ENCODE measurements at places on chromosomes 7 and 10. TPM values are rescaled to one million over a fixed set of nuclear protein-coding genes. Genes with fewer than 3 reads are reported as not detected.

Gene GDF2
- total RNA-seq, result not detected

Gene HOXA1
- total RNA-seq, result 0.32 TPM

Gene C10orf53
- not detected for total RNA-seq

Gene SLC26A3
- not detected for total RNA-seq

Gene LRRTM3
- not detected for total RNA-seq

Gene IL6
- 19.6 TPM for total RNA-seq

Gene COL17A1
- total RNA-seq, result not detected

DNA sequence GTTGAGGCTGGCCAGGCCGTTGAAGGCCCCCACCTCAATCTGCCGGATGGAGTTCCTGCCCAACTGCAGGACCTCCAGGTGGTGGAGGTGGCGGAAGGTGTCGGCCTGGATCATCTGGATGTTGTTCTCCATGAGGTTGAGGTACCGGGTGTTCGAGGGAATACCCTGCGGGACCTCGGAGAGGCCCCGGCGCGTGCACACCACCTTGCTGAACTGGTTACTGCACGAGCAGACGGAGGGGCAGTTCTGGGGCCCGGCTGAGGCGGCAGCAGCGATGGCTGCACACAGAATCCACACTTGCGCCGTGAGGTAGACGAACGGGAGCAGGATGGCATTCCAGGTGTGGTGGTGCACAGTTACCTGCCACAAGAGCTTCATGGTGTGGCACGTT, 979 bp downstream of the LRRC4 start:
- no peak for DNase-seq

- no peak for DNase-seq
Measured at GRCh38 chr7:20194343-20194995, 22.7 kb downstream of the MACC1 start.

DNA sequence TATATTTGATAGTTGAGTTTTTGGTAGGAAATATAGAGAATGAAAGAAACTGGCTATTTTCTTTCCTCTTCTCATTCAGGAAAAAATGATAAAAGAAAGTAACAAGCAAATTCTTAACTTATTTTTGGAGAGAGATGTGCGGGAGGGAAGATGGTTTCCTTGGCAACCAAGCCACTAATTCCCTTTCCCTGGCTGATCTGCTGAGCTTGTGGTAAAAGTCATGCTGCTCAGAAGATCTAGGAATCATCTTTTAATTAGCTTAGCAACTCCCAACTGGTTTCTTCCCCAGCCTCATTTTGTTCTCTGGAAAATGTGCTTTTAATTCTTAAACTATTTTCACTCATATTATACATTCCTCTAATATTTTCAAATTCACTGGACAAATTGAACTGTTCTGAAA, 11.8 kb downstream of the UROS start:
- DNase-seq, result no peak

DNA sequence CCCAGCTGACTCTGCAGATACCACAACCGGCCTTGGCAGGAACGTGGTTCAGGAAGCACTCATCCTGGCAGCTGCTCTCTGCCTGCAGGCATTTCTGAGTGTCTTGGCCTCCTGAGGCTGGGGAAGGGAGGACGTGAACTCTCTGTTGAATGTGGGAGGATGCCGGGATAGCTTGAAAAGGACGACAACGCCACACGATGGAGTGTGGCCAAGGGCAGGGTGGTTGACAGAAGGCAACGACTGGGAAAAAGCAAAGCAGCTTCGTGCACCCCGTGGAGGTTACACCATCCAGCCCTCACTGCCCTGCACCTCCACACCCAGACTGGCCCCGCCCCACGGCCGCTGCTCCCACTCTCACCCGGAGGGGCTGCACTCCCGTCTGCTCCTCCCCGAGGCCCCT, 466.1 kb upstream of the FOXK1 start:
- DNase-seq, result no peak

DNA sequence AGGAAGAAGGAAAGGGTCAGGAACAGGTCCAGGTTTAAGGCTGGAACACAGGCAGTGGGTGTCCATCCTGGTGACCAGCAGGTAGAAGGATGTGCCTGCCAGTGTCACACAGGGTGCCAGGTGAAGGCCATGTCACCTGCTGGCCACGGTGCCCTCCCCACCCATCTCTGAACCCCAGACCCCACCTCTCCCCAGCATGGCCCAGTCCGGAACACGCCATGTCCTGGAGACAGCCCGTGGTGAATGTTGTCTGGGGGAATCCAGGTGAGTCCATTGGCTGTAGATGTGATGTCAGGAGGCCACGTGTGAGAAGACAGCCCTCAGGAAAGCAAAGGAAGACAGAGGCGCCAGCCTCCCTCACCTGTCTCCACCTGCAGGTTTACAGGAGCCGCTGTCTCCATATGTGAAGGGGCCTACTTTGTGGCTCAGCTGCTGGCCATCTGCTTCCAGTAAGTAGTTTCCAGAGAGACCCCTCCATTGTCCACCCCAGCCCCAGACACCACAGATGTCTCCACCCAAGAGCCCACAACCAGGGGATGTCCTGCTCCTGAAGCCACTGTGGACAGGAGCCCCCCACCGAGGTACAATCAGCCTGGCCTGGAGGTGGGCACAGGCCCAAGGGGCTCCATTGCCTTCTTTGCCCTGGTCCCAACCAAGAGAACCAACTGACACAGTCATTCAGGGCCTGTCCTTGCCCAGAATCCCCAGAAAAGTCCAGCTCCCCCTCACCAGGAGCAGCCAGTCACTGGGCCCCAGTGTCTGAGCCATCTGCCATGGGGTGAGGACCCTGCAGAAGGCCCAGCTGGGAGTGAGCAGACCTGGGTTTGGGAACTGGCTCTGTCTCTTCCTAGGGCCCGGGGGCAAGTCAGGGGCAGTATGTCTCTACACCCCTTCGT, 20.7 kb downstream of the TMEM72 start:
- no peak for DNase-seq

- DNase-seq, result peak; percentile 73
Measured at GRCh38 chr10:27360581-27361172, 120.1 kb upstream of the ACBD5 start.

DNA sequence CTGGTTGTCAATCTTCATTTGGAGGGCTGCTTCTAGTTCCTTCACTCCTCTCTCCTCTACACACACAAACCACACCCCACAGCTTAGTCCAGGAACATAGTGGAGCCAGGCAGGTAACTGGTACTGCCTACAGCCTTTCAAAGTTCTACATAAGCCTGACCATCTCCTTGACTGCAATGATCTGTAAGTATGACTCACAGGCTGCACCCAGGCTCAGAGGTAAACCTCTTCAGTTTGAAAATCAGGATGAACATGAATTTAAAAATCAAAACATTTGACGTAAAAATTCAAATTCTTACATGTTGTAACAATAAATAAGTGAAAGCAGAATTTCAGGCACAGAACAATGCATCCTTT, 68.7 kb upstream of the C10orf120 start:
- no peak for DNase-seq

DNA sequence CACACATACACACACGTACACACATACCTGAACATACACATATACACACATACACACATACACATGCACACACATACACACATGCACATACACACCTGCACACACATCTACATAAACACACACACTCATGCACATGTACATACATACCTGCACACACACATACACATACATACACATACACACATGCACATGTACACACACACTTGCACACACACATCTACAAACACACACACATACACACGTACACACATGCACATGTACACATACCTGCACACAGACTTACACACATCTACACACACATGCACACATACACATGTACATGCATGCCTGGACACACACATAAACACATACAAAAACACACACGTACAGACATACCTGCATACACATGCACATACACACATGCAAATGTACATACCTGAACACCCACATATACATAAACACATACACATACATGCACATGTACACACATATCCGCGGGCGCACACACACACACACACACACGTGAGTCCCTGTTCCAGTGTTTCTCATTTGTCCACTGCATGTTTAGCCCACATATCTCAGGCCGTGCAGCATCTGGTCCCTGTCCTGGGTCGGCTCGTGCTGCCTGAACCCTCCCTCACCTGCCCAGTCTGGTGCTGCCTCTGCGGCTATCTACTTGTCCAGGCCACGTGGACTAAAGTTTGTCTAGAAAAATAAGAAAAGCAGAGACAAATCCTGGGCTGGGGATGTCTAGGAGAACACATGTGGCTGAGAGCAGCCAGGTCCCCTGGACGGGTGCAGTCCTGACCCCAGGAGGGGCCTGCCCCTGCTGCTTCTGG, 238.7 kb downstream of the TCERG1L start:
- DNase-seq, result no peak

GRCh38 chr7:77403957-77404356, 12.2 kb downstream of the GSAP start:
- DNase-seq, result no peak

DNA sequence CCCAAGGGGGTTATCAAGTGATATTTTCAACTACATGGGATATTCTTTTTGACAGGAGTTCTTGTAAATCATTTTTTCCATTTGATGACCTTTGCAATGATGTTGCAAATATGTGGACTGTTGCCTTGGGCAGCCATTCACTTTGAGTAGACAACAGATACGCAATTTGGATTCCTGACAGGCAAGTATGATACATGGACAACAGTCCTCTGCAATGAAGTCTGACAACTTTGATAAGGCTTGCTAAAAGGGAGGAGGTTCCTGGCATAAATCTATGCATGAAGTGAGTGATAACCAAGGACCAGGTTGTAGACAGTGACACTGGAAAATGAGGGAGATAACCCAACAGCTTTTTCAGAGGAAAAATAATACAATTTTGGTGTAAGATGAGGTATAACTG, 17.7 kb downstream of the LRRD1 start:
- no peak for DNase-seq

DNA sequence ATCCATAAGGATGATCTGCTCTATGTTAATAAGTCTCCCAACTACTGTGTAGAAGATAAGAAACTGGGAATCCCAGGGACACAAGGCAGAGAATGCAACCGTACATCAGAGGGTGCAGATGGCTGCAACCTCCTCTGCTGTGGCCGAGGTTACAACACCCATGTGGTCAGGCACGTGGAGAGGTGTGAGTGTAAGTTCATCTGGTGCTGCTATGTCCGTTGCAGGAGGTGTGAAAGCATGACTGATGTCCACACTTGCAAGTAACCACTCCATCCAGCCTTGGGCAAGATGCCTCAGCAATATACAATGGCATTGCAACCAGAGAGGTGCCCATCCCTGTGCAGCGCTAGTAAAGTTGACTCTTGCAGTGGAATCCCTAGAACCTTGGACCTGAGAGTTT, 10.3 kb downstream of the WNT16 start:
- no peak for DNase-seq

DNA sequence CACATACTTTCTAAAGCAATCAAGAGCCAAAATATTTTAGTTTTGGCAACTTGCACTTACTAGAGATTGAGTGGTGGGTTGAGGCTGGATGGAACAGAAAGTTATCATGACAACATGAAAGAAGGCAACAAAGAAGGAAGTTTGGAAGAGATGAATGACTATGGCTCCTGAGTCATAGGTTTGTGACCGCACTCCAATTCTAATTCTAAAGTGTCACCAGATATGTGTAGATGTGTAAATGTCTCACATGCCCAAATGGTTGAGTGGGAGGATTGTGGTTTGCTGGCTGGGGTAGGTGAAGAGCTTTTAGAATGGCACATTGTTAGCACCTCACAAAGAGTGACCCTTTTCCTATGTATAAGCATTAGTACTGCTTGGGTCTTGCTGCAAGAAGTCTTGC, 20.2 kb downstream of the TAS2R16 start:
- DNase-seq, result no peak

DNA sequence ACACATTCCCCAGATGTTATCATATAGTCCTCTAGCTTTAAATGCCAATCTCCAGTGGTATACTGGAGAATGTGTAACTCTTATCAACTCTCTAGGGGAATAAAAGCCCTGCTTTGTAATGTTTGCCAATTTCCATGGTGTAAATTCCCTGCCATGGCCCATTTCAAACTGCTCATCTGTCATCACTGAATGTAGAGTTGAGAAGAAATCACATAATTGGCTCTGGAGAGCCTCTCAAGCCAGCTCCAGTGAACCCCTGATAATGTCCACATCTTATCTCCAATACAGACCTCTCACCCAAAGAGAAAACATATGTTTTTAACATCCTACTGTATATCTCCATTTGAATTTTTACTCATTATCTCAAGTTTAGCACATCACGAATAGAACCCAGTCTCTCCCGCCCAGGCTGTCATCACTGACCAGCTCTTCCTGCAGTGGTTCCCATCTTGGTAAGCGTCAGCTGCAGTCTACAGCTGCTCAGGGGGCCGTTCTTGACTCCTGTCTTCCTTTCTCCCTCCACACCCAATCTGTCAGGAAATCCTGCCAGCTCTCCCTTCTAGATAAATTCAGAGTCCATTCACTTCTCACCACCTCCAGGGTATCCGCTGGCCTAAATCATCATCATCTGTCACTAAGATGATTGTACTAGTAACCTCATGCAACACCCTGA, 332.4 kb downstream of the FRMD4A start:
- DNase-seq, result no peak

GRCh38 chr7:4024806-4025205, 657.3 kb upstream of the FOXK1 start:
- DNase-seq, result no peak

GRCh38 chr7:121026159-121026558, 37.6 kb downstream of the CPED1 start:
- DNase-seq, result no peak

- no peak for DNase-seq
Measured at GRCh38 chr10:85992324-85992723, 374.3 kb downstream of the GRID1 start.

GRCh38 chr10:124377101-124377500, 41.6 kb downstream of the OAT start:
- DNase-seq, result no peak

- no peak for DNase-seq
Measured at GRCh38 chr10:71836596-71836974, 14.5 kb downstream of the PSAP start.

GRCh38 chr10:114402871-114403540, 1.3 kb downstream of the AFAP1L2 start:
- DNase-seq, result peak; percentile 61

GRCh38 chr10:51239006-51239405, 164.7 kb downstream of the PRKG1 start:
- DNase-seq, result no peak

- peak; percentile 32 for DNase-seq
Measured at GRCh38 chr7:7122701-7123281, 59.6 kb upstream of the C1GALT1 start.

DNA sequence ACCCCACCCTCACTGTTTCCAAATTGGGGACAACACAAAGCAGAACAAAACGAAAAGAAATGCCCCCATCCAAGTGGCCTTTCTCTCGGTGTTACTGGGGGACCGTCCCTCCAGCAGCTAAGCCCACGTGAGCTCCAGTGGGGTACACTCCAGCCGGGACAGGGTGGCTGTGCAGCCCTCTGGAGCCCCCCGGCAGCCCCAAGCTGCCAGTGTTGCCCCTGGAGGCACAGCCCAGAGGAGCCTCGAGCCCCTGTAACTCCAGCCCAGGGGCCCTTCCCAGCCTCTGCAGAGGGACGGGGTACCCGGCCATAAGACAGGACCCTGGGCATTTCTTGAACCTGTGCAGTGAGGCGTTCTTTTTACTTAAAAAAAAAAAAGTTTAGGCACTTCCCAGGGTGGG, 124.5 kb upstream of the KCTD7 start:
- DNase-seq, result no peak

Measured in fibroblast of villous mesenchyme (primary cell).